ENCODE measurements at places on chromosomes 12 and 14. TPM values are rescaled to one million over a fixed set of nuclear protein-coding genes. Genes with fewer than 3 reads are reported as not detected.

Gene FIGNL2
- 4.0 TPM for total RNA-seq

Gene HHIPL1
- total RNA-seq, result 4.2 TPM

Gene ALDH1L2
- total RNA-seq, result 11.3 TPM

Gene GPD1
- 32.2 TPM for total RNA-seq

Gene LRRK2
- total RNA-seq, result 51.7 TPM

Data from sciatic nerve (tissue), 2 donors.